NAMALWA (cell line): ENCODE measurements at places on chromosomes 3 and 15.

GRCh38 chr3:193835414-193835813, 242.4 kb downstream of the OPA1 start:
- no peak for DNase-seq

GRCh38 chr3:23648996-23649395, 156.8 kb upstream of the UBE2E1 start:
- no peak for DNase-seq

- DNase-seq = peak; percentile 62
Measured at GRCh38 chr3:107861904-107862303, 228.9 kb downstream of the CD47 start.

- no peak for DNase-seq
Measured at GRCh38 chr3:24378313-24378712, 116.3 kb downstream of the THRB start.

GRCh38 chr15:34243226-34243625, 18.4 kb downstream of the EMC4 start:
- no peak for DNase-seq

DNA sequence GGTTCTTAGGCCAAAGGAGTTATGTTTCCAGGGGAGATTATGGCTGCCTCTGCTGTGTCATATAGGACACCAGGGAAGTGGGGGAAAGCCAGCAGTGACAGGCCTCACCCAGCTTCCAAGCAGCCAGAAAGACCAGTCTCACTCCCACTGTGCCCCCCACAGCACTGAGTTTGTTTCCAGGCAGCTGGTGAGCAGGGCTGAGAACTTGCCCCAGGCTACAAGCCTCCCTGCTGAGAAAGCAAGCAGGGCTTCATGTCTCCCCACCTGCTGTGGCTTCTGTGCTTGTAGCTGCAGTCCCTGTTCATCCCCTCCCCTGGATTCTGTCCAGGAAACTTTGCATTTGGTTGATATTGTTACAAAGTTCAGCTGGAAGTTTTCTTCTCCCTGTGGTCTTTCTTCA, 376.3 kb downstream of the PDCD6IP start:
- DNase-seq = no peak

GRCh38 chr3:59699648-59700320, 650.0 kb upstream of the CFAP20DC start:
- DNase-seq = no peak

DNA sequence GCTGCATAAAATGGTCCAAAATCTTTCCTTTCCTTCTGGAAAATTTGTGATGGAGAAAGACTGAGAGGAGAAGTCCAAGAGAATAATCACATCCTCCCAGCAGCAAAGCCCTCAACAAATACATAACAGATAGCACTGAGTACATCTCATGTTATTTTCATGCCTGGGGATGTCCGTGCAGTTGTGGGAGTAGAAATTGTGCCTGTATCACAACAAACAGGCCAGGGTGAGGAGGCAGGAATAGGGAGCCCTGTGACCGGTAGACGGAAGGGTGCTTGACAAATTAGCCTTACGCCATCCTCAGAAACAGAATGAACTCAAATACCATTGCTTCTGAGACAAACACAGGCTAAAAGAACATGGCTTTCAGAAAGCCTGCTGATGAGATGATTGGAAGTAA, 333.2 kb upstream of the UMPS start:
- DNase-seq = no peak

DNA sequence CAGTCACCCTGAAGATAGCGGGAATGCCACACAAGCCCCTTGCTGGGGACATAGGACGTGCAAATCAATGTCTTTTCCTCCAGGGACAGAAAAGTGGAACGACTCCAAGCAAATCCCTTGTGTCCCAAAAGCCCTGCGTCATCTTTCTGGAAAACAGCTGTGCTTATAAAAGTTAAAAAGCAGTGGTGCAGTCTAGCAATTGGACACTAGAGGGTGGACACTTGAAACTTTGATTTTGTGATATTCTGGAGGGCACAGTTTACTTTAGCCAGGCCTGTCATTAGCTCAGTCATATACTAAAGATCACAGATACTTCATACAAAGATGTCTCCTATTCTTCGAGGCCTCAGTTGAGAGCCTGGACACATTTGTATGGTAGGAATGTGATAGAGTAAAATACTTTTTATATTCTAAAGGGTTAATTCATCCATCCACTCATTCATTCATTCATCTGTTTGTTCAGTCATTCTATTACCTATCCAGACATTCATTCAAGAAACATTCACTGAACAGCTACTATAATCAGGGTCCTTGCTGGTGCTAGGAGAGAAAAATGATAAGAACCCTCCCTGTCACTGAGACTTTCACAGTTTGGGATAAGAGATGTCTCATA, 63.8 kb upstream of the ANKRD34C start:
- DNase-seq = peak; percentile 16

GRCh38 chr15:101684384-101684783, 32.2 kb upstream of the TM2D3 start:
- no peak for DNase-seq

GRCh38 chr15:63715818-63716217, 117.9 kb downstream of the HERC1 start:
- DNase-seq = no peak

GRCh38 chr15:66702787-66703539, 927 bp downstream of the SMAD6 start:
- DNase-seq = no peak

DNA sequence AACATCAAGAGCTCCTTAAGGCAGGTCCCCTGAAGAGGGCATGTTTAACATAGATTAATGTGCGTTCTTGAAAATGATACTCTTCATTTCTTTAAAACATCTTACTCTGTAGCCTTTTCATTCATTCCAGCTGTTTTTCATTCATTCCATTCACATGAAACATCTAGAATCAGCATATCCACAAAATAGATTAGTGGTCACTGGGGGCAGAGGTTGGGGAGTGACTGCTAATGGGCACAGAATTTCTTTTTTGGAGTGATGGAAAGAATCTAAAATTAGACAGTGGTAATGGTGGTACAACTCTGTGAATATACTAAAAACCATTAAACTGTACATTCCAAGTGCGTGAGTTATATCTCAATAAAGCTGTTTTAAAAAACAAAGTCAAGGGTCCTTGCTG, 15.4 kb upstream of the CXCR6 start:
- no peak for DNase-seq

- DNase-seq = no peak
Measured at GRCh38 chr3:186207515-186207914, 98.6 kb upstream of the ETV5 start.

- DNase-seq = no peak
Measured at GRCh38 chr15:80386151-80386550, 18.0 kb upstream of the ARNT2 start.

- DNase-seq = no peak
Measured at GRCh38 chr3:59731943-59732342, 682.1 kb upstream of the CFAP20DC start.

GRCh38 chr15:69599271-69599670, 146.7 kb downstream of the RPLP1 start:
- no peak for DNase-seq

GRCh38 chr3:67647390-67647878, 7.0 kb downstream of the SUCLG2 start:
- no peak for DNase-seq

DNA sequence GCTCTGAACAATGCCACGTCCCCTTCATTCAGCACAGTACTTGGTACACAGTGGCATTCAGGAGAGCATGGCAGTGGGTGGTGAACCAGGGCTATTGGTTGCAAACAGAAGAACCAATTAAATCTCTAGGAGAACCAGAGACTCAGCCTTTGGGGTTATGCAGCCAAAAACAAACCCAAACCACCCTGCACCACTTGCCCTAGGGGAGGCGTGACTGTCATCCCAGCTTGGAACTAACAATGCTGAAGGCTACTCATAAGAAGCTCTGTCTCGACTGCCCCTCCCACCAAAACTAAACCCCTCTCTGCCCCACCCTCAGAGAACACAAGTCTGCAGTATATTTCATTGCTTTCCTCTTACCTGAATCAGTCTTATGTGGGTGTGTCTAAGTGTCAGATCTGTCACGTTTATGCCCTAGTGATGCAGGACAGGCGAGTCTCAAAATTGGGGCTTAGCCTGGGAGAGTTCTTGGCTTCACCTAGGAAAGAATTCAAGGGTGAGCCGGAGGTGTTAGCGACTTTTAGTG, 15.2 kb upstream of the KLHL40 start:
- DNase-seq = no peak

GRCh38 chr3:120506828-120507774, 56.3 kb upstream of the FSTL1 start:
- peak; percentile 54 for DNase-seq

GRCh38 chr15:74295800-74296199, 59.7 kb downstream of the CCDC33 start:
- DNase-seq = no peak

DNA sequence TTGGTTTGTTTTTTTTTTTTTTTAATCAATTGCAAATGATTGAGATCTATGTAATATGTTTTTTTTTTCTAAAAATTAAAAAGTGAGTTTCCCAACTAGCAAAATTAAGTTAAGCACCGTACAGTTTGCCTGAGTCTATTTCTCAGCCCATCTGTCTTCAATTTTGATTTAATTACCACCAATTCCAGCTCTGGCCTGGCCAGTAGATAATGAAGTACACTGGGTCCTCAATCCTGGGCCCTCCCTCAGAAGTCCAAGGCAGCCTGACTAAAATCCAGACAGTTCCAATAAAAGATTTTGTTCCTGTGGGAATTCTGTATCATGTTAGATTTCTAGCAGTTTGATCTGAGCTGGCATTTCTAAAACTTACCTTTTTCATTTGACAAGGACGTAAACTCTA, 887.2 kb downstream of the NAALADL2 start:
- DNase-seq = no peak

- no peak for DNase-seq
Measured at GRCh38 chr3:189597918-189598317, 33.3 kb upstream of the TP63 start.

DNA sequence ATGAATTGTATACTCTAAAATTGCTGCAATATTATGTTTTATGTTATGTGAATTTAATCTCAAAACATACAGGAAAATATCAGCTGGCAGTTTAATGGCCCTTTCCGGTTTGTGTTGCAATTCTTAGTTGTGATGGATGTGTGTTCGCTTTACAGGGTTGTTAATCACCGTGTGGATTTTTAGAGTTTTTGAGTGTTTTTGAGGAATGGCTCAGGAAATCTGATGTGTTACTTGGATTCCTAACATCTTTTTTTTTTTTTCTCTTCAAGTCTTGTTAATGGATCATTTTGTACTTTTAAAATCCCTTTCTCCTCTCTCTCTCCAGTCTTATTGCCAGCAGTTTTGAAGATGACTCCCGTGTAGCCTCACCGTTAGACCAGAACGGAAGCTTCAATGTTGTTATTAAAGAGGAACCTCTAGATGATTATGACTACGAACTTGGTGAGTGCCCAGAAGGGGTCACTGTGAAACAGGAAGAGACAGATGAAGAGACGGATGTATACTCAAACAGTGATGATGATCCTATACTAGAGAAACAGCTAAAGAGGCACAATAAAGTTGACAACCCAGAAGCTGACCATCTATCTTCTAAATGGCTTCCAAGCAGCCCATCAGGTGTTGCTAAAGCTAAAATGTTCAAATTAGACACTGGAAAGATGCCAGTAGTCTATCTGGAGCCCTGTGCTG, 35.7 kb downstream of the MGA start:
- peak; percentile 89 for DNase-seq

- DNase-seq = no peak
Measured at GRCh38 chr15:72592676-72593075, 61.8 kb upstream of the GOLGA6B start.

GRCh38 chr3:152621006-152621868, 213.7 kb upstream of the P2RY1 start:
- DNase-seq = no peak

GRCh38 chr3:154969366-154969765, 110.8 kb upstream of the MME start:
- no peak for DNase-seq

DNA sequence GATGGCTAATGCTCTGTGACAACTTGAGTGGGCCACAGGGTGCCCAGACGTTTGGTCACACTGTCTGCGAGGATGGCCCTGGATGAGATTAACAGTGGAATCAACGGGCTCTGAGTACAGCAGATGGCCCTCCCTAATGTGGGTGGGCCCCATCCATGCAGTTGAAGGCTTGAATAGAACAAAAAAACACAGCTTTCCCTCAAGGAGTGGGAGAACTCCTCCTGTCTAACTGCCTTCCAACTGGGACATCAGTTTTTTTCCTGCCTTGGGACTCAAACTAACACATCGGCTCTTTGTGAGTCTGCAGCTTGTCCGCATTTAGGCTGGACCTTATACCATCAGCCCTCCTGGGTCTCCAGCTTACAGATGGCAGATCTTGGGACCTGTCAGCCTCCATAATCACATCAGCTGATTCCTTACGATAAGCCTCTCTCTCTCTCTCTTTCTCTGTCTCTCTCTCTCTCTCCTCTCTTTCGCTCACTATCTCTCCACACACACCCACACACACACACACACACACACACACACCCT, 20.8 kb downstream of the FAM174B start:
- no peak for DNase-seq

GRCh38 chr15:96625256-96625655, 294.8 kb downstream of the NR2F2 start:
- no peak for DNase-seq

GRCh38 chr15:57388464-57388863, 12.2 kb downstream of the CGNL1 start:
- DNase-seq = no peak

GRCh38 chr3:134459562-134459961, 26.2 kb downstream of the ANAPC13 start:
- no peak for DNase-seq

DNA sequence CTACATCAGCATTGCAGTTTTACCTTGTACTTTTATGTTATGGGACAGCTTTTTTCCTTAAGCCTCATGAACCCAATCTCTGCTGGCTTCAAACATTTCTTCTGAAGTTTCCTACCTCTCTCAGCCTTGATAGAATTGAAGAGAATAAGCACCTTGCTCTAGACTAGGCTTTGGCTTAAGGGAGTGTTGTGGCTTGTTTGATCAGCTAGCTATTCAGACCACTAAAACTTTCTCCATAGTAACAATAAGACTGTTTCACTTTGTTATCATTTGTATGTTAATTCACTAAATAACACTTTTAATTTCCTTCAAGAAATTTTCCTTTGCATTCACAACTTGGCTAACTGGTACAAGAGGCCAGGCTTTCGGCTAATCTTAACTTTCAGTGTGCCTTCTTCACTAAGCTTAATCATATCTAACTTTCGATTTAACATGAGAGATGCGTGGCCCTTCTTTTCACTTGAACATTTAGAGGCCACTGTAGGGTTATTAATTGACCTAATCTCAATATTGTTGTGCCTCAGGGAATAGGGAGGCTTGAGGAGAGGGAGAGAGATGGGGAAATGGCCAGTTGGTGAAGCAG, 8.1 kb upstream of the TIGIT start:
- no peak for DNase-seq

GRCh38 chr3:149010966-149011365, 19.6 kb downstream of the GYG1 start:
- DNase-seq = no peak

- DNase-seq = no peak
Measured at GRCh38 chr3:189188466-189188865, 16.7 kb downstream of the TPRG1 start.

DNA sequence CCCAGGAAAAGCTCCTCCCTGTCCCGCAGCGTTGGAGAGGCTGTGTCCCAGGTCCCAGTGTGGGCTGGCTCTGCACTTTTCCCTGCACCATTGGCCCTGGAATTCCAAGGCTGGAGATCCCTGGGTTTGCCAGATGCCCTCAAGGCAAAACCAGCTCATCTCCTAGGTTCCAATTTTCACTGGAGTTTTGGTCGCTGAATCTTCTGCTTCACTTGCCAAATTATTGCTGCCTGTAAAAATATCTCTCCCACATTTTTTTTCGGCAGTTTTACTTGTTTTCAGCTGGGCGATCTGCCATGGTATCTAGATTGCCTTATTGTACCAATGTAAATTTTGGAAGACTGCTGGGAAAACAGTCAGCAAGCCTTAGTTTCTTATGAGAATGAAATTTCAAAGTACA, 150.9 kb upstream of the ATP10A start:
- no peak for DNase-seq
